ENCODE measurements at places on chromosomes 7 and 10. TPM values are rescaled to one million over a fixed set of nuclear protein-coding genes. Genes with fewer than 3 reads are reported as not detected.

DNA sequence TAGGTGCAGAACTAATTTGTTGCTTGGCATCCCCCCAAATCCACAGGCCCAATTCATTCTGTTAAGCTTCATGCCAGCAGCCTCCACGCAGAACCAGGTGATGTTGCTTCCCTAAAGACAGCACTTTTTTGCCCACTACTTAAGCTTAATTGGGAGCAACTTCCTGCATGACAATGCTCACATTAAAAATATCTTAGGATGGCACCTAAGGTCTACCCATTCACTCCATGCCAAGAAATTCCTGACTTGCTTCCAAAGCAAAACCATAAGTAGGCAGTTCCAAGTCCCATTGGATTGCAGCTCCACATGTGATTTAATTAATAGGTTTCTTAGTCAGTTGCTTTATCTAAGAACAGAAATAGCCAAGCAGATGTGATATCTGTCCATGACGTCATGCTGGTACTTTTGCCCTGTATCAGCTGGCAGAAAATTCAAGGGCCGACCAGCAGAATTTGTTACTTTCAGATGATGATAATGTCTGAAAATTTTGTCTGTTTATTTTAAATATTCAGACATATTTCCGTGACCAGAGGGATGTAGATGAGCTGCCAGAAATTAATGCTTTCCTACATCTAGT is 325.5 kb downstream of the LHFPL3 start:
- no peak for DNase-seq

DNA sequence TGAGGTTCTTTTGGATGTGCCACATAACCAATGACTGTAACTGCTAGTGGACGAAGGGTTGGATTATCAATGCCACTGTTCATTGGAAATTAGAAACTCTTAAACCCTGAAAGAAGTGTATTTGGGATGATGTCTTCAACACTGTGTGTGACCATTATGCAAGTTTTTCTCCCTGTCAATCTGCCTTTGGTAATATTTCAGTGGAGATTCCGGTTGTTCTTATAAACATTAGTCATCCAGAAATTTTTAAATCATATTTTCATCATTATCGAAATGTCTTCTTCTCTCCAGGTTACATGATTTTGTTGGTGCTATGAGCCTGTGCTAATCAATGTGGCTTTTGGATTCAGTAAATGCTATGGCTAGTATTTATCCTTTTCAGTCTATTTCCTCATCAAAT is 61.7 kb upstream of the KLF6 start:
- DNase-seq = no peak

DNA sequence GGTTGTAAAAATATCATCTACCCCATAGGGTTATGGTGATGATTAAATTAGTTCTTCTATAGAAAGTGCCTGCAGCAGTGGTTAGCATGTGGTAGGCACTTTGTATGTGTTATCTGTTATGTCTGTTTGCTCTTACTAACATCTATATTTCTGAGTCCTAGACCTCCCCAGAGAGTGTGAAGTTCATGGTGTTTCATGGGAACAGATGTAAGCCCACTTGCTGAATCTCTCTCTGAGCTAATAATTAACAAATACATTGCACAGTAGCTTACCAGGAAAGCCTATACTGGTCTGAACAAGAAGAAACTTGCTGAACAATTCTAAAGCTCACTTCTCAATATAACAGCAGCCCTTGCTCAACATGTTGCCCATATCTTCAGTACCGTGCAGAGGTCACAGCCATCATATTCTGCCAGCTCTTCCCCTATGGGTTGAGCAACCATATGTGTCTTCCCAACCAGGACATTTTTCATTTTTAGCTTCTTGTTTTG is 100.1 kb downstream of the NPSR1 start:
- DNase-seq = no peak

DNA sequence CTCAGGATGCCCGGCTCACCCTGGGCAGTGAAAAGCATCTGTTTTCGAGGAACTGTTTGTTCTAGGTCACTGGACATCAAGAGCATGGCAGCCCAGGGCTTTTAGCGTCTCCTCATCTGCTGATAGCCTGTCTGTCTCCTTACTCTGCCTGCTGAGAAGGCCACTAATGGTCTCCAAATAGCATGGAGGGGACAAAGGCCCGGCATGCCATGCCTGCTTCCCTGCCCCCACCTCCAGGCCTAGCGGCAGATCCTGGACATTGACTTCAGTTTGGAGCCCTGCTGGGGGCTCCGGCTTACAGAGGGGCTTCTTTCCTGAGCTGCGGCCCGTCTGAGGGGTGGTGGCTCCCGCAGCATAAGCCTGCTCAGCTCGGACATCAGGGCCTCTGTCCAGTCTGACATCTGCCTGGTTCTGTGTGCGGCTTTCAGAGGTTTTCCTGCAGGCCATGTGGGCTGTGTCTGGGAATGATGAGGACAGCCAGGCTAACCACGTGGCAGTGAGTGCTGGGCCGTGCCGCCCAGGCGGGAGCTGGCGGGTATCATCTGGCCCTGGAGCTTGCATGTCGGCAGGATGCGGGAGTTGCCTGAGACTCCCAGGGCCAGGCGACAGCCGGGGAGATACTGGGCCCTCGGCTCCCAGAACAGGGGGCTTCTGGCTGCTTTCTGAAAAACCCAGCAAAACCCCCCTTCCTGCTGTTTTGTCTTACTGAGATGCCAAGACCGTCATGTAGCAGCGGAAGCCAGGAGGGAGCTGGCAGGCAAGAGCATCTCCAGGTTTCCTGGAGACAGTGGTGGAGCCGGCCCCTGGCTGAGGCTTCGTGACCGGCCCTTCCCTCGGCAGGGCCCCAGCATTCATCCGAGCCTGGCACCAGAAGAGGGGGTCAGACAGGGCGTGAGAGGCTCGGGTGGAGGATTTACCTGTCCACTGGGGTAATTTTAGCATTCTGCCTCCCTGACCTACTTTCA is 9.2 kb downstream of the PFKFB3 start:
- DNase-seq = no peak

DNA sequence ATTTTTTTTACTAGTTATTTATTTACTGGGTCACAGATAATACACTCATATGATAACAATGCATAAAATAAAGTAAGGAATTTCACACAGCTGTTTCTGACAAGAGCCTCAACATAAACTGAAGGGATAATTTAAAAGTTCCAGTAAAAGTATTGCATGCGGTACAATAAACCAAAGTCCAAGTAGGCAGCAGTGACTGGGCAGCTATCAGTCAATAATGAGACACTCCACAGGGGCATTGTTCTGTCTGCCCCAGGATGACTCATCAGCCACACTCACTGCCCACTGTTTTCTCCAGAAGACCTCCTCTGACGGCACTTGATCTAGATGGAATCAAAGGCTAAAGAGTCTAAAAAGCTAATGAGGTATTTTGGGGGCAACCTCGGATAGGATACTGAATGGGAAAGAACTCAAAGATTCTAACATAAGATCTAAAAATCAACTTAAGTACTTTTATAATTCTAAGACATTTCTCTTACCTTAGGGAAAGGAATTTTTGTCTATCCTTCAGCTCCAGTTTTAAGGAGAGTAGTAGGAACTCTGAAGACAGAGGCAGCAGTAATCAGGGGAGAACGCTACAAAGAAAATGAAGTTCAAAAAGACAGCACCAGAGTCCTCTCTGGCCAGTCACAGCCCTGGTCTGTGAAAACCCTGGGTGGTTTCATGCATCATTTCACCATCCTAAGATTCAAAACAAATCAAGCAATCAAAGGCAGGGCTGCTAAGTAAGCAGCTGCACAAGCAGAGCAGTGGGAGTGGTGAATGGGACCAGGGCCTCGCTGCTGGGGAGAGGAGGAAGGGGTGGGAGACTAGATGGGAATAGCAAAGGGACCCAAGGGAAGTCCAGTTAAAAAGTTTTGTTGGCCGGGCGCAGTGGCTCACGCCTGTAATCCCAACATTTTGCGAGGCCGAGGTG is 175.1 kb downstream of the AVL9 start:
- no peak for DNase-seq

The RAB19 gene
- 5.6 TPM for total RNA-seq
